ENCODE measurements at places on chromosomes 2 and 18.
A peak's percentile ranks its signal among the peaks of the same experiment; 100 is the strongest.

GRCh38 chr2:149464396-149464795, 123.2 kb downstream of the MMADHC start:
- no peak for DNase-seq

GRCh38 chr2:122266636-122267035, 511.2 kb downstream of the TSN start:
- no peak for DNase-seq

GRCh38 chr2:70133491-70134322, 46.4 kb downstream of the PCBP1 start:
- no peak for DNase-seq

DNA sequence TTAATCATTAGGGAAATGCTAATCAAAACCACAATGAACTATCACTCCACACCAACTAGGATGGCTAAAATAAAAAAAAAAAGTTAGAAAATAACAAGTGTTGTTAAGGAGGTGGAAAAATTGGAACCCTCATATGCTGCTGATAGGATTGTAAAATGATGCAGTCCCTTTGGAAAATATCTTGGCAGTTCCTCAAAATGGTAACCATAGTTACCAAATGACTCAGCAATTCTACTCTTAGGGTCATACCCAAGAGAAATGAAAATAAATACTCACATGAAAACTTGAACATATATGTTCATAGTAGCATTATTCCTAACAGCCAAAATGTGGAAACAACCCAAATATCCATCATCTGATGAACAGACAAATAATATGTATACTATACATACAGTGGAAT, 15.7 kb upstream of the ACVR2A start:
- DNase-seq = no peak

GRCh38 chr2:223238301-223238700, 186.3 kb downstream of the KCNE4 start:
- DNase-seq = no peak

GRCh38 chr18:28411806-28412205, 234.9 kb upstream of the CDH2 start:
- no peak for DNase-seq

DNA sequence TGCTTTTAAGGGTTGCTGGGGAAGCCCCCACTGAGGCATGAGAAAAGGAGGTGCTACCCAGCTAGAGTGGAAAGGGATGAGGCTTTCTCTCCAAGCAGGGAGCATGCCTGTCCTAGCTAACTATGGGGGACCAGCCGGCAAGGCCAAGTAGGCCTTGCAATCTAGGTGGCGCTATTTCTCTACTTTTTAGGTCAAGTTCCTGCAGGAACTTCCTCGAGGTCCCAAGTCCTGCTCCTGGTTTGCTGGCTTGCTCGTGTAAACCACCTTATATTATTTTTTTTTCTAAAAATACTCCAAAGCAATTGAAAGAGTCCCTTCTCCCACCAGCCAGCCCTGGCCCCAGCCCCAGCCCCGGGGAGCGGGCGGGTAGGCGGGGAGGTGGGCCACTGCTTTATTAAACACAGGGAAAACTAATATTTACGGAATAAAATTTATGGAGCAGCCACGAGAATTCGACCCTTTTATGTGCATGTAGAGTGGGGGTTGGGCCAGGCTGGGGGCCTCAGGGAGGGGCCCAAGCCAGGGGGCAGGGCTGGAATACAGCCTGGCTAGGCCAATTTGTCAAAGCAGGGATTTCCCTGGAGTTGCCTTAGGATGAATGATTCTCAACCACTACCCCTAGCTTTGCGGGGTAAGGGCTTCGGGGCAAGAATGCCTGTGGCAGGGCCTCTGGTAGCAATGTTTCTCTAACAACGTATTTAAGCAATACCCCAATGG, 12.8 kb upstream of the IHH start:
- no peak for DNase-seq

DNA sequence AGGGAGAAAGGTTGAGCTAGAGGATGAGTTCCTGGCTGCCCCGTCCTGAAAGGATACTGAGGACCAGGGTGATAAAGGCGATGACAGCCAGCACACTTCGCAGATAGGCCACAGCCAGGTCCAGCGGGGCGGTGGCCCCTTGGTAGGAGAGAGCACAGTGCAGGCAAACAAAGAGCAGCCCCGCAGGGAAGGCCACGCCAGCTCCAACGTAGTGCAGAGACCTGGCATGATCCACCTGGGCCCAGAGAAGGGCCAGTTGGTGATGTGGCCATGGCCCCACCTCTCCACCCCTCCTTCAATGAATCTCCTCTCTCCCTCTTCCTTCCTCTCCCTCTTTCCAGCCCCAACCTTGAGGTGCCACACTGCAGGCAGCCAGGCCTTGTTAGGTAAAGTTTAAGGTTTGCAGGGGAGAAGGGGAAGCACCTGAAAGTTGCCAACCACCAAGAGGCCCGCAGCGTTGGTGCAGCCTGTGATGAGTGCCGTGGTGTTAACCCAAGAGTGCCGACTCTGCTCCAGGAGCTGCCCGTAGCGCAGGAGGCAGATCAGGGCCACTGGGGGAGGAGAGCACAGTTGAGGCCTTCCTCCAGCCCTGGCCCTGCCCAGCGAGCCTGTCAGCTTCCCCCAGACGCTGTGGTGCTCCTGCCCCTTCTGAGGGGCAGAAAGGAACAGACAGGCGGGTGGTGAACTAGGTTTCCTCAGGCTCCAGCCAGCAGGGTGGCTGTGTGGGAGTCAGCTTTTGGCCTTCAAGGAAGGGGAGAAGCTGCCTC, 2.8 kb downstream of the TMEM150A start:
- no peak for DNase-seq

GRCh38 chr2:237259201-237259600, 154.8 kb downstream of the COL6A3 start:
- DNase-seq = no peak

DNA sequence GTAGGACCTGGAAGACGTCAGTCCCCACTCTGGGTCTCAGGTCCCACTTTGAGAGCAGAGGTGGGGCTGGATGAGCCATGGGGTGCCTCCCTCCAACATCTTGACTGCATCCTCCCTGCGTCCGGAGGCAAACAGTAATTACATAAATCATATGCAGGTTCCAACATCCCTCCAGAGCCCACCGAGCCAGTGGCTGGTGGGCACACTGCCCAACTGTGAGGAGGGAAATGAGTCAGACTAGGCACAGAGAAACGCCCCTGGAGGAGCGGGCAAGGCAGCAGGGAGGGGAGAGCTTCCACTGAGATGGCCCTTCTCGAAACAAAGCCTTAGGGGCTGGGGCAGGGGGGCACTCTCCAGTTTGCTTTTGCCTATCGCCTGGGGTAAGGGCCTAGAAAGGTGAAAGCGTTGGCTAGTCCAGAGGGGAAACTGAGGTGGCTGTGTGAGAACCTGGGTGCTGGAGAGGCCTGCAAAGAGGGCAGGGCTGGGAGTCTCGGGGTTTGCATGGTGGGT, 168.2 kb upstream of the MYCN start:
- no peak for DNase-seq

DNA sequence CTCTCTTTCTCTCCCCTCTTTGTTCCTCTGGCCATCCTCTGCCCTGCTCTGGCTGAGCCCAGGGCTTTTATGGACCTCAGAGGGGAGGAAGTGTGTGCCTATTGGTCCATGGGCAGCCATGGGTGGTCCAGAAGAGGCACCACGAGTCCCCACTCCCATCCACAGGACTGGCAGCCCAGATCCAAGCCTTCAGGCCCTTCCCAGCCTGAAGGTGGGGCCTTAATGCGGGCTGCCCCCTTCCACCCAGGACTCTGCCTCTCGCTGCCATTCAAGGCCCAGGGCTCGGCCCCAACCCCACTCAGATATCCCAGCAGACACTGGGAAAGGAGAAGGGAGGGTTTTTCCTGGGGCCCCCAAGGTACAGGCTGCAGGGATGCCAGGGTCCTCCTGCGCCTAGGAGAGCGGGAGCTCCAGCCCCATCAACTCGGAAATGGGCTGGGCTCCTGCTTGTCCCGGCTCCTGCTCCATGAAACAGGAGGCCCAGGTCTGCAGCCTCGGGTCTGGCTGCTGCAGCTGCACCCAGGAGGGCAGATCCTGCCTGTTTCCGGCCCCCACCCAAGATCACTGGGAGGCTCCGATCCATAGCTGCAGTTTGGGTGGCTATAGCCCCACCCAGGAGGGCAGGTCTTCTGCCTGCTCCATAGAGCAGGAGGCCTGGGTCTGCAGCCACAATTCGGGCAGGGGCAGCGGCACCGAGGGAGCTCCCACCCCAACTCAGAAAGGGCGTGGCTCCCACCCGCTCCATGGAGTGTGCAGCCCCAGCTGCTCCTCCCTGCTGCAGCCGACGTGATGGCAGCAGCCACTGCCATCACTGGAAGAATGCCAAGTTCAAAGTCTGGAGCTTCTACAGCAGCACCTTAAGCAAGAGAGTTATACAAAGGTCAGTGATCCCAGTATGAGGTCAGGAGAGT, 116.6 kb upstream of the RBBP8 start:
- DNase-seq = no peak

GRCh38 chr2:235170016-235170415, 218.2 kb downstream of the SH3BP4 start:
- DNase-seq = peak; percentile 54

DNA sequence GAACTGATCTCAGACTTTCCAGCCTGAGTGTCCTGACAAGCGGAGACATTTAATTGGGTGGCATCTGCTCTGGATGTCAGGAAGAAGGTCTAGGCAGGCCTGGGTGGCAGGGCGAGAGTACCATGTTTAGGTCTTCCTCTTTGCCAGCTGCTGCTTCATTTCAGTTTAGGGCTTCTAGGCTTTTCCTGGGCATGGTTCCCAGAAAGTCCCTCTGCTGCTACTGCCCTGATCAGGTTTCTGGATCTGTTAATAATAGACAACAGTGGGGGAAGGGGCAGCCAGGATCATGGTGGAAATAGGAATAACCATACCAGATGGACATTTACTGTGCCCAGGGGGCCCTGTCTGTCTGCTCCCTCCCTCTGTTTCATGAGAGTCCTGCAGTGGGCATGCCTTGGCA, 2.3 kb upstream of the PLCD4 start:
- DNase-seq = no peak
